ENCODE measurements at places on chromosomes 1 and 21. TPM values are rescaled to one million over a fixed set of nuclear protein-coding genes. Genes with fewer than 3 reads are reported as not detected.

GRCh38 chr1:66231681-66232463 is 302.1 kb upstream of the SGIP1 start:
- no peak for DNase-seq

DNA sequence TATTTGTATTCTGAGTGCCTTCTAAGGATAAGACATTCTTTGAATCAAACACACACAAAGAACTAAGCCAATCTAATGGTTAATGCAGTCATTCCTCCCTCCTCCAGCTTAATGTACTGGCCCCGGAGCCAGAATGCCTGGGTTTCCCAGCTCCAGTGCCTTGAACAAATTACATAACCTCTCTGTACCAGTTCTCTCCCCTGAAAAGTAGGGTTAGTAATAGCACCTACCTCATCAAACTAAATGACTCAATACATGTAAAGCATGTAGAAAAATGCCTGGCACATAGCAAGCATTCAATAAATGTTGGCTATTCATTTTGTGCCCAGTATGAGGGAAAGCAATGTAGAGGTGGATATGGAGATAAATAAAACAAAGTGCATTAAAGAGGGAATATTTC is 14.0 kb downstream of the C1orf52 start:
- DNase-seq = no peak

DNA sequence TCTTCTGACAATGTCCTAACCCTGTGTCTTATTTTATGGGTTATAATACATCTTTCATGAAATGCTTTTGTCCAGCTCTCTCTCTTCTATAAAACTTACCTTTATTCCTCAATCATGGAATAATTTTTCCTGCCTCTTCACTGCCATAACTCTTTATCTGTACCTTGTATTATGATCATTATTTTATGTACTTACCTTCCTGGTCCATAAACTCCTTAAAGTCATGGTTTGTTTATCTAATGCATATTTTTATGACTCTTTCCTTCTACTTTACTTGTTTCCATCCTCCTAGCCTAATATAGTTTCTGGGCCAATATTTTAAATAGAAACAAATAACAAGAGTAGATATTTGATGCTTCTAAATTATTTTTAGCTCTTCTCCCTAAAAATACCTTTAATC is 65.8 kb upstream of the BMP8A start:
- DNase-seq = no peak

DNA sequence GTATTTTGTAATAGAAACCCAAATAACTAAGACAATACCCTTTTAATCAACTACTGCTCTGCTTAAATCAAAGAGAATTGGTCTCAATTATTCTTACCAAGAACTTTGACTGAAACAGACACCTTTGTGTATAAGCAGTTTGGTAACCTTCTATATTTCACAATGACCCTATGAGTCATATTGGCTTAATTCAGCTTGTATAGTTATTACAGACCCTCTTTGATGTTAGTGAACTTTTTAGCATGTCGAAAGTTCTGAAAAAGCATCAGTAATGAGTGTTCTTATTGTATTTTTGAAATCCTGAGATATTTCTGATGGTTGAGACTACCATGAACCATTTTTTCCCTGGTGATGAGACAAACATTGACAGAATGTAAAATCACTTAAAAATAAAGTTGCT is 43.3 kb upstream of the RABGAP1L start:
- DNase-seq = no peak

- DNase-seq = no peak
Observed at GRCh38 chr1:167526667-167527383, 8.5 kb upstream of the CD247 start.

The FLG2 gene
- total RNA-seq = 0.21 TPM

The SNX7 gene
- total RNA-seq = 48.3 TPM

The ADAMTS5 gene
- total RNA-seq = 9.8 TPM
